Activated CD8-positive, alpha-beta memory T cell treated with anti-CD3 and anti-CD28 coated beads for 4 hours (primary cell): ENCODE measurements at places on chromosomes 5 and 9.

- DNase-seq: no peak
Measured at GRCh38 chr9:110641293-110641692, 27.3 kb upstream of the MUSK start.

DNA sequence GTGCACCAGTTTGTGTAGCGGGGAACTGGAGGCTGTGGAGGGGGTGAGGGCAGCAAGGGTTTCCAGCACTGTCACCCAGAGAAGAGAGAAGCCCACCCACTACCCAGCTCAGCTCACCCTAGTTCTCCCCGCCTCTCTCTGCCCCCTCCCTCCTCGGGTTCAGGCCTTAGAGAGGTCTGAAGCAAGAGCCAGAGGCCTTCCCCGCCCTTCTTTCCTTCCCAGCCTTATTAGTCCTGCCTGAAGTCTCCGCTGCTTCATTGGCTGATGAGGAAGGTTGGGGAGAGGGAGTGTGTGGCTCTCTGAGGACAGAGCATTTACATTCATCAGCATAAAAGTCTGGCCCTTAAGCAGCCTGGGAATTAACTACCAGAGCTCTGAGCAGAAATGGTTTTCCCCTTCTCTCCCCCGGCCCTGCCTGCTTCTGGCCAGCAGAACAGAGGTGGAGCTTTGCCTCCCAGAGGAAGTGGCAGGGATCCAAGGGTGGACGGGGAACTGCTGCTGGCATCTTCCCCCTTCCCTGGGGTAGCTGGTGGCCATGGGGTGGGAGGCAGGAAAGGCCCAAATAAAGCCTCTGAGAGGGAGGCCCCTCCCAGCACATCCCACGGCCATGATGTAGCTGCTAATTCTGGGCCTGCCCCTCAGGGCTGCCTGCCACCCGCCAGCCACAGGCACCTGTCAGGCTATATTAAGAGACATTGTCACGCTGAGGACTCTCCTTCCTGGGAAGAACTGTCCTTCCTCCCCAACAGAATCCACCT lies 4.1 kb downstream of the DNAJB5 start:
- no peak for DNase-seq

- DNase-seq: no peak
Measured at GRCh38 chr5:129172580-129172979, 78.0 kb downstream of the ISOC1 start.

DNA sequence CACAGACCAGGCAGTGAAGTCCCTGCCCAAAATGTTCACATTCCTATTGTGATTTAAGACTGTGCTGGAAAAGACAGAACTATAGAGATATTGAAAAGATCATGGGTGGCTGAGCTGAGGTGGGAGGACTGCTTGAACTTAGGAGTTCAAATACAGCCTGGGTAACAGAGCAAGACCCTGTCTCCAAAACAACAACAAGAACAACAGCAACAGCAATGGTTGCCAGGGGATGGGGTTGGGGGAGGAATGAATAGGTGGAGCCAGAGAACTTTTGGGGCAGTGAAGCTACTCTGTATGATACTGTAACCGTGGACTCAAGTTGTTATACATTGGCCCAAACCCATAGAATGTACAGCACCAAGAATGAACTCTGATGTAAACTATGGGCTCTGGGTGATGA lies 88.2 kb downstream of the DCP2 start:
- DNase-seq: no peak

DNA sequence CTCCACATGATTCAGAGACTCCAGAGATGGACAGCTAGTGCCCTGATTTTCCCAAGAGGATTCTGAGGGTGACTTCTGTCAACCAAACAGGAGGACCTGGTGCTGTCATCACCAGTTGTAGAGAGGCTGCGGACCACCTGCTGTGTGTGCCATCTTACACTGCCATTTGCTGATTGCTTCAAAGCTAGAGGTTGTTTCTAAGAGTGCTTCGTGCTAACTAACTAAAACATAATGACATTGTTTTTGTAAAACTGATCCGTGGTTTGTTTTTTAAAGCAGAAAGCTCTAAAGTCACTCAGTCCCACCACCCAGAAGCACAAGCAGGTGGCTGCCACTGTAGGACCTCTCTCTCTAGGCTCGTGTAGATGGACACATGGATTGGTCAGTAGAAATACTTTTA lies 12.2 kb downstream of the TENT4A start:
- DNase-seq: no peak

GRCh38 chr5:78597974-78598371 lies 50.6 kb downstream of the LHFPL2 start:
- DNase-seq: no peak

- DNase-seq: no peak
Measured at GRCh38 chr5:150285114-150285513, 4.5 kb downstream of the CAMK2A start.

DNA sequence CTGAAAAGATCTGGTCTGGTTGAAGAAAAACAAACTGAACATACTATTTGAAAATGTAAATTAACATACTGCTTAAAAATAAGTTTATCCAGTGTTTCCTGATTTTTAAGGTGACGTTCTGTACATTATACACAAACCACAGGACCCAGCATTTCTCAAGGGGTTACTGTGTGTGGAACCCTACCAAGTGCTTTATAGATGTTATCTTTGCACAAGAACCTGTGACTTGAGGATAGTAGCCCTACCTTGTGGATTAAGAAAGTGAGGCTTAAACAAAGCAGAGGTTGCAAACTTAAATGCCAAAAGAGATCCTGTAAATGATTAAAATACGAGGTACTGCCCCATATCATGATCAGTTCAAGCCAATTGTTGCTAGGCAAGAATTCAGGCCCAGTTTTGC lies 4.7 kb downstream of the KLF9 start:
- no peak for DNase-seq

DNA sequence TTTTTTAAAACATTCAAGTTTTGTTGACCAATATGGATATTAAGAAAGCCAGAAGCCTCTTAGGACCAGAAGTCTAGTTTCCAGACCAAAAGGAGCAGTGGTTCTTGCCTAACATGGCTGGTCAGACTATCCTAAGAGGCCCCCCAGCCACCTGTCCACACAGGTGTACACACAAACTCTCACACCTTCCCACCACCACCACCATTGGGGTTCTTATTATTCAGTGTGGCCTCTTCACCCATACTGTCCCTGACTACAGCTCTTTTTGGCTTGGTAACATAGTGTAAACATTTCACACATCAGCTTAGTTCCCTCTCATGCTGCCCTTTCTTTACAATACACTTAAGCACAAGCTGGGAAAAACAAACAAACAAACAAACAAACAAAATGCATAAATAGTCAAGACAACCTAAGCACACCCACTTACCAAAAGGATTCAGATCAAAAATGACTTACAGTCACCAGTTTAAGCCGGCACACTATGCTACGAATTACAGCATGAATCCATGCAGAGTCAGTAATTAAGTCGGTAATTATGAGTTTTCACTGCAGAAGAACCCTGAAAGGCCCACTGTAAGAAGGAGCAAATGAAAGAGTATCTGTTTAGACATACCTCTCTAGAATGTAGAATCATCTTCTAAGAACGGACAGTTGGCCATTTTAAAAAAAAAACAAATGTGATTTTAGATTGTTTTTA lies 9.5 kb downstream of the LHFPL2 start:
- DNase-seq: no peak

DNA sequence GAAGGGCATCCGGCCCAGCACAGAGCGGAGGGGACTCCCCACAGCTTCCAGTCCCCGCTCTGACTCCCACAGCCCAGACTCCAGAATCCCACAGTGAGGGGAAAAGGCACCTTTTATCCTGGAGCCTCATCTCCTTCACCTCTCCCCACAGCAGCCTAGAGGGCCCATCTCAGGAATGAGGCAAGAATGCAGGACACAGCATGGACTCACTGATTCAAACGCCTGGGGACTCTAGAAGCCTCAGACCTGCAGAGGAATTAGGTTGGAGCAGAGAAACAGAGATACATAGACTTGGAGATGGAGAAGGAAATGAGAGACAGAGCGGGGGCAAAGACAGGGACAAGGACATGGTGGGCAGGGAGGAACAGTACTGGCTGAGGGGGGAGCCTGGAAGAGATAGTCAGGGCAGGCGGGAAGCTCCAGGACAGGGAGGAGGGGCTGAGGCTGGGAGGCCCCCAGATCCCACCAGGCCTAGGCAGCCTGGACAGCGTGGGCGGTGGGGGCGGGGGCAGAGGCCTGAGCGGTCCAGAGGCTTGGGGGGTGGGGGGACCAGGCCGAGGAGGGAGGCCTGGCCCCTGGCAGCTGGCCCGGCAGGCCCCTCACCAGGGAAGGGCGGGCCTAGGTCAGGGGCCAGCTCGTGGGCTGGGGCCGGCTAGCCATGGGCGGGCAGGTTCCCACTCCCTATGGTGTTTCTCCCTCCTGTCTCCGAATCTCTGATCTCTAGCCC lies 15.8 kb downstream of the CNTFR start:
- DNase-seq: no peak

DNA sequence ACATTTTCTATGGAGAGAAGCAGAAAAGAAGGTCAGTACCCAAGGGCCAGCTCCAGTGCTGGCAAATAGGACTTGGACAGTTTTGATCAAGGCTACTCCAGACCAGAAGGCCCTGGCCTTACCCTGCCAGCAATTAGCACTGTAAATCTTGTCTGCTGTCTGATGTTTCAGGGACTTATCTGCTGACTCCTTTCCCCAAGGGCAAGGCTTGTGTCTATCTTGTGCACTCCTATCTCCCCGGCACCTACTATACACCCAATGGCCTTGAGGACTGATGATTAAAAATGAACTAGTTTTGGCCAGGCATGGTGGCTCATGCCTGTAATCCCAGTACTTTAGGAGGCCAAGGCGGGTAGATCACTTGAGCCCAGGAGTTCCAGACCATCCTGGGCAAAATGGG lies 37.2 kb downstream of the POLR1E start:
- DNase-seq: no peak

DNA sequence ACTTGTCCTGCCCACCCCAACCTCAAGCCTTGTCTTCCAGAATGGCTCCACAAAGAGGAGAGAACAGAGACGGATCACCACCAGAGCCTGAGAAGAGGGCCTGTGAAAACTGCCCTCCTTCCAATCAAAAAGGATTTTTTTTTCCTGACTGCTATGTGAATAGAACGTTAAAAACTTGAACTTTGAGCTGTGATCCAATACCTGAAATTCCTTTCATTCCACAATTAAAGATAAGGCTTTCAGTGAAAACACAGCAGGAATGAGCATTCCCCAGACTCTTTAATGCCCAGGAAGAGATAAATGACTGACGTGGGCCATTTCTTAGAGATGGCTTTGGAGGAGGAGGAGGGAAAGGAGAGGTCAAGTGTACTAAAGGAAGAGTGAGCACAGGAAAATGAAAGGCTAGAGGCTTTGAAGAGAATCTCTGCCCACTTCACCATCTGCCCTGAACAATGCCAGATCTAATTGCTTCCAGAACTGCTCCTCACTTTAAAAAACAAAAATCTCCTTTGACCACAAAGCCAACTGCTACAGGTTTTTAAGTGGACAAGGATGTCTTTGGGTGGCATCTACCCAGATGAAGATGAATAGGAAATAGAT lies 177.9 kb upstream of the MAP3K1 start:
- no peak for DNase-seq

- no peak for DNase-seq
Measured at GRCh38 chr5:96668725-96669124, 6.5 kb downstream of the CAST start.
